ENCODE measurements at places on chromosomes 3 and 15.
A peak's percentile ranks its signal among the peaks of the same experiment; 100 is the strongest.

- H3K36me3 ChIP-seq = no peaks in the 10 kb centered on the region
Observed at GRCh38 chr3:72746430-72747411, 101.5 kb downstream of the SHQ1 start.

GRCh38 chr3:100072326-100073048 lies 41.8 kb downstream of the FILIP1L start:
- DNase-seq = no peak
- peaks cover 25% of the 10 kb centered on the region for H3K4me1 ChIP-seq
- no peaks in the 10 kb centered on the region for H3K36me3 ChIP-seq
- H3K4me3 ChIP-seq = no peak overlapping the region

- DNase-seq = no peak
- no peak overlapping the region for H3K4me3 ChIP-seq
- no peaks in the 10 kb centered on the region for H3K27me3 ChIP-seq
- no peaks in the 10 kb centered on the region for H3K36me3 ChIP-seq
Observed at GRCh38 chr3:189621948-189622603, 9.1 kb upstream of the TP63 start.

GRCh38 chr3:31157047-31157694 lies 262.7 kb upstream of the GADL1 start:
- H3K36me3 ChIP-seq = no peaks in the 10 kb centered on the region
- no peak for DNase-seq
- no peaks in the 10 kb centered on the region for H3K4me1 ChIP-seq
- H3K27me3 ChIP-seq = no peaks in the 10 kb centered on the region
- no peak overlapping the region for H3K27ac ChIP-seq
- no peak overlapping the region for H3K4me3 ChIP-seq

GRCh38 chr15:80669663-80670273 lies 25.3 kb upstream of the ABHD17C start:
- peaks cover 11% of the 10 kb centered on the region for H3K27me3 ChIP-seq
- H3K4me1 ChIP-seq = no peaks in the 10 kb centered on the region
- no peak for DNase-seq
- H3K4me3 ChIP-seq = no peak overlapping the region

DNA sequence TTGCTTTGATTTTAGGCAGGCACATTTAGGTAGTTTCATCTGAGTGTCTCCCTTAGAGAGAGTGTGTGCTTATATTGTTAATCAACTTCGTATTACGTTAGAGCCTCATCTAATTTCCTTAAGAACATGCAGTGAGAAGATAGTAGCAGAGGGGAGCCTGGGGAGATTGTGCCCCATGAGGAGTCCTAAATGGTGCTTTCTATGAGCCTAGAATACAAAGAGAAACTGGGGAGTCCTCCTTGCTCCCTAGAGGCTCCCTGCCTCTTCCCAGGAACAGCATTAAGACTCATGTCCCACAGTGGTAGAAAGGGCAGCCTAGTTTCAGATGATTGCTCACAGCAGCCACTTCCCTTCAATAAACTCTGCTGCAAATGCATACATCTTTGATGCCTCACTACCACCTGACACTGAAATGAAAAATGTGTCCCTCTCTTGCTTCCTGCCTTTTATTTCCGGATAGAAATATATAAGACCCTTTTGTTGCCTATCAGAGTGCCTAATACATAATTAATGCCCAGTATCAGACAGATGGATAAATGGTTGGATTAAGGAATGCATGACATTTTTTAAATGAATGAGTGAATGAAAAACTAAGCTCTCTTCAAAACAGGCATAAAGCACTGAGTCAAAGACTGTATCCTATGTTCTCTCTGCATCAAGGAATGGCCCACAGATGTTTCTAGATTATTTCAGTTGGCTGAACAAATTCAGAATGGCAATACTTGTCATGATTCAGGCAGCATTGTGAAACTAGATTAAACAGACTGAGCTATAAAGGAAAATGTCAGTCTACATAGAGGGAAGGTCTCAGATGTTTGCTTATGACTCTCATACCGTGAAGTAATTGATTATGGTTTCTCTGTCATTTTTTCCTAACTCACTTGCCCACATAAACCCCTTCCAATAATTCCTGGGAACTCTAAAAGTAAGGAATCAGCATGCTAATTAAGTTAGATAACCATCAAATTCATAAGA lies 362.1 kb downstream of the LRRC3B start:
- H3K4me1 ChIP-seq = no peaks in the 10 kb centered on the region
- no peaks in the 10 kb centered on the region for H3K36me3 ChIP-seq
- no peak for DNase-seq
- no peak overlapping the region for H3K4me3 ChIP-seq

- H3K27me3 ChIP-seq = no peaks in the 10 kb centered on the region
- H3K4me3 ChIP-seq = no peak overlapping the region
- H3K27ac ChIP-seq = peak overlapping the region; percentile 83
- peak; percentile 85 for DNase-seq
- no peaks in the 10 kb centered on the region for H3K36me3 ChIP-seq
Observed at GRCh38 chr3:58164199-58164879, 46.4 kb downstream of the DNASE1L3 start.
